HL-60 (cell line): ENCODE measurements at places on chromosomes 1 and 21.

DNA sequence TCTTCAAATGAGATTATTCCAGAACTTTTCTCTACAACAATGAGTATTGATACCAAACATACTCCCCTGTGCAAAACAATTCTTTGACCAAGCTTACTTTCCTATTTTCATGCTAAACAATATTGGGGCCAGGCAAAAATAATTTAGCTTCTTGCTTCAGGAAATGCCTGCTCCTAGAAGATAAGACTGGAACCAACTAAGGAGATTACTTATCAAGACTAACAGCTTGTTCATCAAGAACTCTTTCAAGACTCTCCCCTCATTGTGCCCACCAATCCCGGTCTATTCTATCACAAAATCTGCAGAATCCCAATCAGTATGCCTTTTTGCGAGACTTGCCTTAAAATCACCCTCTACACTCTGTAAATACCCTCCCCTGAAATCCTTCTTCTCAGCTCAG, 536.6 kb downstream of the RWDD3 start:
- no peak for DNase-seq

DNA sequence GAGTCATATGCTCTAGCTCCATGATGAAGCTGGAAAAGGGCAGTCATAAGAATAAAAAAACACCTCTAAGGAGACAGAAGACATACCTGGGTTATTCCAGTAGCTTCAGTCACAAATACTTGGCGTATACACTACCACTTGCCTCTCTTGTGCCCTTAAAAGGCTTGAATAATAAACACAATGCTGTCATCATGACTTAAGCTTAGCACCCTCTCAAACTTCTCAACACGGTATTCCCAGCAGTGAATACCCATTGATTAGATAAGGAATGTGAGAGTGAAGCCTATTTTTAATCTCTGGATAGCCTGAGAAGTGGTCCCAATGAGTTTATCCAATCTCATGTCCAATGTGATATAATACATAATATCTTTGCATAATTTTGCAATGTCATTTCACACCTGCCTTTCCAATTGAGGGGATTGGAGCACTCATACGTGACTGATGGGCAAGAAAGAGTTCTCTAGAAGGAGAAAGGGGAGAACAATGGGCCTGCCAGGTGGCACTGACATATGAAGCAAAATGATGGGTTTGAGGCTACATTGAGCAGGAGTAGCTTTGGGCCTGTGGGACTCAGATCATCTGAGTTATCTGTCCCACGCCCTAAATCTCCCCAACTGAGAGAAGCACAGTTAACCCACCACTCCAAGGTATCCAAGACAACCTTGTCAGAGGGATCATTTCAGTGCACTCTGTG, 298.6 kb upstream of the DAB1 start:
- no peak for DNase-seq

- DNase-seq = no peak
Observed at GRCh38 chr1:3924186-3924824, 24.2 kb upstream of the C1orf174 start.

- no peak for DNase-seq
Observed at GRCh38 chr1:214029796-214030195, 42.0 kb downstream of the PROX1 start.

- DNase-seq = no peak
Observed at GRCh38 chr1:52364235-52364839, 1.7 kb downstream of the CC2D1B start.

- no peak for DNase-seq
Observed at GRCh38 chr1:159938905-159939677, 6.3 kb downstream of the IGSF9 start.
